ENCODE measurements at places on chromosomes 7 and 10.
A peak's percentile ranks its signal among the peaks of the same experiment; 100 is the strongest.

- no peak for DNase-seq
Observed at GRCh38 chr7:46696741-46697140, 775.7 kb upstream of the IGFBP3 start.

GRCh38 chr7:44615149-44615611 is 8.8 kb downstream of the OGDH start:
- DNase-seq, result no peak

GRCh38 chr7:150401424-150401790 is 22.3 kb downstream of the ZNF775 start:
- no peak for DNase-seq

- DNase-seq, result no peak
Observed at GRCh38 chr10:78529262-78529661, 495.6 kb downstream of the RPS24 start.

GRCh38 chr7:142375710-142376313 is 118.0 kb upstream of the PRSS58 start:
- DNase-seq, result peak; percentile 50

- DNase-seq, result no peak
Observed at GRCh38 chr7:32293833-32294232, 196.3 kb downstream of the LSM5 start.

DNA sequence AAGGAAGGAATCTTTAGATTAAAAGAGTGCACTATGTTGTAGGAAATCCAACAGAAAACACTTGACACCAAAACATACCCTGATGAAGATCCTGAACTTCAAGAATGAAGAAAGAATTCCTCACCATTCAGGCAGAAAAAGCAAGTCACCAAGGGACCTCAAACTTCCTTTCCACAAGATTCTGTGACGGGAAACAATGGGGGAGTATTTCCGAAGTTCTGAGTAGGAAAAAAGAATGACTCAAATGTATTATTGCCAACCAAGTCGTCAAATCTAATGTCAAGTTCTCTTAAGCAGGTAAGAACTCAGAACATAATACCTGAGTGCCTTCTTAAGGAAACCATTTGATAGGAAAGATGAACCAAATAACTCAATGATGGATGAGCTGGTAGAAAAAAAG is 44.7 kb upstream of the MTURN start:
- no peak for DNase-seq

GRCh38 chr10:46255801-46256747 is 30.7 kb upstream of the ANTXRL start:
- DNase-seq, result peak; percentile 5

DNA sequence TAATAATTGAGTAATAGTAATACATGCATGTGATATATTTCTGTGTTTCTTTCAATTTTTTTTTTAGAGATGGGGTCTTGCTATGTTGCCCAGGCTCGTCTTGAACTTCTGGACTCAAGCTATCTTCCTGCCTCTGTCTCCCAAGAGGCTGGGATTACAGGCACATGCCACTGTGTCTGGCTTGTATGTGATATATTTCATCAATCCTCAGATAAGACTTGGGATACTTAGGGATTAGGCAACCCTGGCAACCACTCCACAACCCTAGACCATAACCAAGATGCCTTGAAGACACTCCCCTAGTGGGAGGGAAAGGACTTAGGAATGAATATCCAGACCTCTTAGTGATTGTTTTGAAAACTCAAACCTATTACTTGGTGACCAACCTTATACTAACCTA is 154.8 kb downstream of the CCDC3 start:
- no peak for DNase-seq

GRCh38 chr7:27961255-27961654 is 219.3 kb downstream of the JAZF1 start:
- DNase-seq, result peak; percentile 35

- DNase-seq, result no peak
Observed at GRCh38 chr7:42924223-42924838, 7.6 kb downstream of the PSMA2 start.

DNA sequence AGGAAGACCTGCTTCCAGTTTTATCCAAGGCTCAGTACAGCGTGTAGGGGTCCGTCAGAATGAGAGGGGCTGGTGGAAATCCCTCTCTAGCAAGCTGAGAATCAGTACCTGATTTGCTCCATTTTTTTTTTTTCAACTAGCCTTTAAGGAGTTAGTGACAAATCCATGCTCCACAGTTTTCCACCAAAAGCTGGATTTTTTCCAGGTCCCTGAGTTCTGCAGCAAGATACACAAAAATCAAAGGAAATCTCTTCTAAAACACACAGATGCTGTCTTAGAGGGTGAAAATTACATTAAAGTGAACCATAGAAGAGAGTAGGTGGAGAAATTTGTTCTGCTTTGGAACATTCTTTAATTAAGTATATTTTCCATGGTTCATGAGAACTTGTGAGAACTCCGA is 30.4 kb downstream of the MDFIC start:
- DNase-seq, result no peak

GRCh38 chr7:131326576-131326975 is 1.1 kb upstream of the MKLN1 start:
- no peak for DNase-seq

DNA sequence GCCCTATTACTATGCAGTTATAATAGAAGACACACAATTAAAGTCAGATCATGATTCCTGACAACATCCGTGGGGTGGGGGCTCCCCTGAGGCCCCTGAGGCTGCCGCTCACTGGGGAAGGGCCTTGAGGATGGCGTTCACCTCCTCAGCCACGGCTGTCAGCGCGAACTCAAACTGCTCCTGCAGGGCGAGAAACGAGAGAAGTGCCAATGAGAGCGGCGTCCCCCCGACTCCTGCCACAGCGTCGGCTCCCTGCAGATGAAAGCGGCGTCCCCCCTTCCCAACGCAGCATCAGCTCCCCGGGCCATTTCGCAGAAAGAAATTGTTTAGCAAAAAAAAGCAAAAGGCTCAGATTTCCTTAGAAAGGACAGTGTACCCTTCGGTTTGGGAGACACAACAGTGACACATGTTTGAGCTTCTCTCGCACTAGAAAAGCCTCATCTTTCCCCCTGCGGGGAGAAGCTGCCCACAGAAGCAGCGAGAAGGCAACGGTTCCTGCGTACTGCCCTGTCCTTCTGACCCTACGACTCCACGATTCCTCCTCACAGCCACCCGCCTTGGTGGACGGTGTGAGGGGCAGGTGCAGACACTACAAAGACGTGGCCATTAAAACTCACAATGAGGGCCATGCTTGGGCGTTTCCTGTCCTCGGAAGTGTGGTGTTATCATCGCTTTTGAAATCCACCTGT is 203.9 kb downstream of the DNAJB6 start:
- DNase-seq, result no peak

GRCh38 chr7:128117691-128118090 is 86.5 kb upstream of the LRRC4 start:
- DNase-seq, result no peak

Data from stromal cell of bone marrow (primary cell).